ENCODE measurements at places on chromosomes 2 and 18.

DNA sequence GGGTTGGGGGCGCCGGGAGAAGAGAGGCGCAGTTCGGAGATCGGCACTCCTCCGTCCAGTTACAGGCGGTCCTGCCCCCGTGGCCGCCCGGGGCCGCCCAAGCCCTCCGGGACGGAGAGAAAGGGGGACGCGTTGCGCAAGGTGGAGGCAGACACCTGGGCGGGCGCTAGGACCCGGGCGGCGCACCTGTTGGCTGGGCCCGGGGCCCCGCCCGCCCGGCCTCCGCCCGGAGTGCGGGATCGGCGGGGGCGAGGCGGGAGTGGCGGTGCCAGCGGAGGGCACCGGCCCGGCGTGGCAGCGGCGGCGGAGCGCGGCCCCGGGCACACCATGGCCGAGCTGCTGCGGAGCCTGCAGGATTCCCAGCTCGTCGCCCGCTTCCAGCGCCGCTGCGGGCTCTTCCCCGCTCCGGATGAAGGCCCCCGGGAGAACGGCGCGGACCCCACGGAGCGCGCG lies at the start of gene SGPP2:
TSS of gene SGPP2 (plus strand) at position 268 of the 453 bp plus-strand sequence. CDS start at position 328, 60 bp downstream.
- DNase-seq = peak; percentile 77

DNA sequence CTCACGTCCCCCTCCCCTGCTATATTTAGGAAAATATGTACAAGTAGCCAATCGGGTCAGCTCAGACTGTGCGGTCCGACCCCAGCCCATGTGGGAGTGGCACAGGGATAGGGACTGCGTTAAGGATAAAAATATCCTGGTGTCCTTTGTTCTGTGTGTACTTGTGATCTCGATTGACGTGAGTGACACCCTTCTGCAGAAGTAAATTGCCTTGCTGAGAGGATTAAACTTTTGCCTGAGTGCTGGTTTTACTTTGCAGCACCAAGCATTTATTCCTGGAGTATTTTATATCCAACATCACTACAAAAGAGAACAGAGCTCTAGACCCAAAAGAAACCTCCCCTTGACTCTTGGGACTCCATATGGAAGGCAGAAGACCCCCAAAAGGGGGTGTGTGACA lies 28.0 kb upstream of the RALBP1 start:
- no peak for DNase-seq

DNA sequence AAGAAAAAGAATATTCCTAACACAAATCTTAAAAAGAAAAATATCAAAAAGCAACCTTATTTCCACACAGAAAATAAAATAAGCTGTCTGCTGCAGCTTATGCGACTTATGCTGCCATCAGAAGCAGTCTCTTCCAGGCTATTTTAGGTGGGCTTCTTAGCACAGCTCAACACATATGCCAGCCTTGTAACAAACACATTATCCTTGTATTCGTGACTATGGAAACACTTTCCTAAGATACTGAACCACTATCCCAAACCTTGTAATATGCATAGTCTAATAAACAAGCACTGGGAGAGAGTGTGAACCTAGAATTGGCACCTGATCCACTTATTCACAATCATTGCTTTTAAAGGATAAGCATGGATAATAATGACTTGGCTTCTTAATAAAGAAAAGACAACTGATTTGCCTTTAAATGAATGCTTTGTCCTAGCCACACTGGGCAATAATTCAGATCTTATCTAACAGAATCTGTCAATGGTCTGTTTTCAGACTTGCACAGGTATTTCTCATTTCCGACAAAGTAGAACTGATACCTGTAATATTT lies 40.0 kb upstream of the RNU4ATAC start:
- DNase-seq = no peak

- no peak for DNase-seq
These were observed 170.3 kb downstream of the HDAC4 start for GRCh38 chr2:239230318-239231052.

DNA sequence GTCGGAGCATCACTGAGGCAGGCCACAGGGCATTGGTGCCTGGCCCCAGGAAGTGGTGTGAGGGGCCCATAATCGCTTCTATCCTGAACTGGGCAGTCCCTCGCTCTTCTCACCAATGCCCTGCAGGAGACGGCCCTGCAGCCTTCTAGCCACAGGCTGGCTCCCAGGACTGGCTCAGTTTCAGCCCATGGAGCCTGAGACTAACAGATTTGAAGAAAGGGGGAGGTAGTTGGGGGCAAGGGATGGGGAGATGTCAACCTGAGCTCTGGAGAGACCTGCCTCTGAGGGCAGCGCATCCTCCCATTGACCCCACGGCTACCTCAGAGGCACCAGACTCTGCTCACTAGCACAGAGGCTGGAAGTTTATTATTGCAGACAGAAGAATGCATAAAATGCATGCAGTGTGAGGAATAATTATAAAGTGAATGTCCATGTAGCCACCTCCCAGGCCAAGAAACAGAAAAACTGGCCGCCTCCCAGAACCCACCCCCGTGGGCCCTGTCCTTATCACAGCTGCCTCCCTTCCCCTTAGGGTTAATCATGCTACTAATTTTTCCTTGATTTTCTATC lies 1.4 kb downstream of the TOGARAM2 start:
- DNase-seq = no peak

DNA sequence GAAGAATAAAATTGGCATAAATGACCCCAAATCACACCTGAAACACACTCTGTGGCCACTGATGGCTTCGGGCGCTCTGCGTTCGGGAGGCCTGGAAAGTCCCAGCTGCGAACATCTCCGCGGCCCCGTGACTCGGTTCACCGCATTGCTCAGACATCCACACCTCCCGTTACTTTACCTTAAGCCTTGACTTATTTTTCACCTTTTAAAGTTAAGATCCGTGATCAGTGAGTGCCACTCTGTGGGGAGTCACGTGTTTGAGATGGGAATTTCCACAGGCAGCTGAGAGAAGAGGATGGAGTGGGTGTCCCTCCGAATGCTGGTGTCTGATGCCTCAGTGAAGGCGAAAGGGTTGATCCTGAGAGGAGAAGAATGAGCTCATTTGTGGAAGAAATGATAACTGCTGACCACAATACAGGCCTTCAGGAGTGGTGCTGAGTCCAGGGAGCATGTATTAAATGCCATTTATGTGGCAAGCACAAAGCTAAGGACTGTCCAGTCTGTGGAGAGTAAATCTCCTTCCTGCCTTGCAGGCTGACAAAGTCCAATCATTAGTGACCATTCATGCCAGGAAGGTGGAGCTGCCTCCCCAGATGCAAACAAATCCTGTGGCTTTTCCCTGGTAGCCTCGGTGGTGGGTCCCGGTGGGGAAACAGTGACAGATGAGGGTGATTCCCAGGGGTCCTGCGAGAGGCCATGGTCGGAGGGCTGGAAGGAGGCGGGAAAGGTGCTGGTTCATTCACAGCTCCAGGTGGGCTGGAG lies 168.8 kb downstream of the RTP5 start:
- no peak for DNase-seq

GRCh38 chr2:66555091-66555490 lies 120.2 kb downstream of the MEIS1 start:
- no peak for DNase-seq

DNA sequence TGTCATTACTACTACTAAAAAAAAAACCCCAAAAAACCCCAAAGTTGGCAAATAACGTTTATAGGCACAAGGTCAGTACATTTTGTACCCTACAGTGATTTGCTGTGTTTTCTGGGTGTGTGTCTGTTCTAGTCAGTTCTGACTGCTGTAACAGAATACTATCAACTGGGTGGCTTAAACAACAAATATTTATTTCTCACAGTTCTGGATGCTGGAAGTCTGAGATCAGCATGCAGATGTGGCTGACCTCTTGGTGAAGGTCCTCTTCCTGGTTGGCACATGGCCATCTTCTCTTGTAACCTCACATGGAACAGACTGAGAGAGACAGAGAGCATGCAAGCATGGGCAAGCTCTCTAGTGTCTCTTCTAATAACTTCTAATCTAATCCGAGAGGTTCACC lies 103.1 kb downstream of the CERS6 start:
- DNase-seq = no peak

DNA sequence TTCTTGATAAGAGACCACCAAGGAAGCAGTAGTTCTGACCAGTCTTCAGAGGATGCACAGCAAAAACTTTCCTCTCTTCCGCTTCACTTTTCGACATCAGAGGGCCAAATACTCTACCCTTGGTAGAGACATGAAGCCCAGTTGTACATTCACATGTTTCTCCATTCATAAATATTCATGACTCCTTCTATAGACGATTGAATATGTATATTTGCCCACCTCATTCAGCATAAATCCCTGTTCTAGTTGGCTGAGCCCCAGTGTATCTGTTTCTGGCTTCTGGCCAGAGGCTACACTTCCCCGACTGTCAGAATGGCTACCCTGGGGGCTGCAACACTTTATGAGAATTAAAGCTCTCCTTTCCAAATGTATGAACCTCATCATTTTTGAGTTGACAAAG lies 258.5 kb downstream of the ASXL3 start:
- DNase-seq = no peak
